ENCODE measurements at places on chromosomes 5 and 9.

GRCh38 chr5:69024241-69024651, 69.6 kb upstream of the SLC30A5 start:
- no peak for DNase-seq

DNA sequence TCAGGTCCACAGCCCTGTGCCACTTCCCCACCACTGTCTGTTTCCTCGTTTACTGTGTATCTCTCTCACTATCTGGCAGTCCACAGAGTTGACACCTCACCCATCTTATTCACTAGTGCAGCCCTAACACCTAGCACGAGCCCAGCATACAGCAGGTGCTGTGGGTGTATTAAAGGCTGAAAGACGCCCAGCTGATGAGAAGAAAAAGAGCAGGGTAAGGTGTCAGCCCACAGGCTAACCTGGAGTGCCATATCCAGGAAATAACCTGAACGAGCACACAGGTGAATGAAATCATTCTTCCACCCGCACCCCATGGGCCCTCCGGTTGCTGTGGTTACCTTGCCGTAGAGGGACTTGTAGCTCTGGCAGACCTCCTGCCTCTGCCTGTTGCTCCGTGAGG, 18.6 kb downstream of the ANXA6 start:
- no peak for DNase-seq

DNA sequence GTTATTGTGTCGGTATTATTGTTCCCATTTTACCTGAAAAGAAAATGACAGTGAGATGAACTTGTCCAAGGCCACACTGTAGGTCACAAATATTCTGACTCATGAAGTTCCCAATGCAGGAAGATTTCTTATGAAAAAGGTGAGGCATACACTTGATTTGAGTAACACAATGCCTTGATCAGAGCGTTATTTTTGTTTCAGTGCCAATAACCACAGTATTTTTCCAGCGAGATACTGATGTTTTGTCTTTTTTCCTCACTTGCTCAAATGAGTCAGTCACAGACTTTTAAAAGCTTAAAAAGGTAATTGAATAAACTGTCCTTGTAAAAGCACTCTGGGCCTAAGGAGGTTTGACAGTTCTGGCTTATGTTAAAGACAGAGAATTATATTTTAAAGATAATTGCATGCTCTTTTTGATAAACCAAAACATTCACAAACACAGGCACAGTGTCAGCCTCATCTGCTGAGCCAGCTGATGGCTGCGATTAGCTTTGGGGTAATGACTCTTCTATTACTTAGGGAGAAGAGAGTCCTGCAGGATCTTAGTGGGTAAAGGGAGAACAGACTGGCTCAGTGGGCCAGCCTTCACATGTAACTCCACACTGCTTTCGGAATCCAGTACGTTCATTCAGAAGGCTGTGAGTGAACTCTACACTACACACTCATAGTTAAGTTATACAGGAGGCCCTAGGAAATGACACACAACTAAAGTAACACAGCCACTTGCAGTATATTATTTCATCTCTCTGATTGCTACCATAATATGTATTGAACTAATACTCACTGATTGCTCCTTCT, 165.5 kb upstream of the CD180 start:
- no peak for DNase-seq

DNA sequence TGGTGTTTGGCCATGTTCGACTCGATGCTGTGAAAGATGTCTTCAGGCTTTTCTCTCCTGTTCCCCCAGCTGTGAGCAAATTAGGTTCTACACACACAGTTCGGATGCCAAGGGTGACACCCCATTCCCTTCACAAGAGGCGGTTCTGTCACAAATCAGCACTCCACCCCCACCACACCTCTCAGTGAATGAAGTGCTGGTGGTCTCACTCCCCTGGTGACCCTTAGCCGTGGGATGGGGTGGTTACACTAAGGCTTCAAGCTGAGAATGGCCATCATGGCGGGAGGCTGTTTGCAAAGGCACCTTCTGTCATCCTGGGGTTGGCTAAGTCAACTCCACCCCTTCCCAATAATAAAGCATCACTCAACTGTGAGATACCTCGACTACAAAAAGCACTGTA, 26.4 kb downstream of the AMBP start:
- no peak for DNase-seq

GRCh38 chr5:136067422-136067821, 38.6 kb downstream of the TGFBI start:
- DNase-seq: no peak

GRCh38 chr5:34826347-34826746, 12.6 kb upstream of the TTC23L start:
- no peak for DNase-seq

DNA sequence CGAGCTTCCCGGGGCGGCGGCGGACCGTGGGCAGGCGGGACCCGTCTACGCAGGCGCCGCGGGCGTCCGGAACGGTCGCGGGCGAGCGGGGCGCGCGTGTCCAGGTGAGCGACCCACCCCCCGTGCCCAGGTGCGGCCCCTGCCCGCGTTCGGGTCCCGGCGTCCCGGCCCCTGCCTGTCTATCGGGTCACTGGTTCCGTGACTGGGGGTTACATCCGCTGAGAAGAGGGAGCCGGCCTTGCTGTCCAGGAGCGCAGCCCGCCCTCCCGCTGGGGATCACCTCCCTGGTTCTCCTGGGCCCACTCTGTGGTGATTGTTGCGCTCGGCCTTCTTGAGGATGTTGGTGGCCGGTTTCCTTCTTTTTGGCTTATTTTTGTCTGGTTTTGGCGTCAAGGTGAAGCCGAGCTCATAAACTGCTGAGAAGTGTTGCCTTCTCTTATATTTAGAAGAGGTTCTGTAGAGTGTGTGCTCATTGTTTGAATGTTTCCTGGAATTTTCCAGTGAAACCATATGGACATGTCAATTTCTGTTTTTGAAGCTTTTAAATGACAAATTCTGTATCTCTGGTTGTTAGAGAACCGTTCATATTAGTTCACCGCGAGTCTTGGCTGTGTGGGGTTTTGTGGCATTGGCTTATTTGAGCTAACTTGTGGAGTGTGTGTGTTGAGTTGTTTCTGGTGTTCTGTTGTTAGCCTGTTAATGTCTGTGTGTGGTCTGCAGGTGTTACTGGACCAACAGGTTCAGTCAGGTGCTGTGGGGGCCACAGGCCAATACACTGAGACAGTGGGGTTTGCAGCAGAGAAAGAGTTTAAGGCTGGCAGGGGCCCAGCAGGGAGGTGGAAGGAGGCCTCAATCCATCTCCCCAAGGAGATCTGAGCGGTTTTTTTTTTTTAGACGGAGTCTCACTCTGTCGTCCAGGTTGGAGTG, 621 bp downstream of the CEP72 start:
- peak; percentile 19 for DNase-seq

GRCh38 chr9:117400171-117400570, 14.7 kb downstream of the ASTN2 start:
- DNase-seq: no peak

DNA sequence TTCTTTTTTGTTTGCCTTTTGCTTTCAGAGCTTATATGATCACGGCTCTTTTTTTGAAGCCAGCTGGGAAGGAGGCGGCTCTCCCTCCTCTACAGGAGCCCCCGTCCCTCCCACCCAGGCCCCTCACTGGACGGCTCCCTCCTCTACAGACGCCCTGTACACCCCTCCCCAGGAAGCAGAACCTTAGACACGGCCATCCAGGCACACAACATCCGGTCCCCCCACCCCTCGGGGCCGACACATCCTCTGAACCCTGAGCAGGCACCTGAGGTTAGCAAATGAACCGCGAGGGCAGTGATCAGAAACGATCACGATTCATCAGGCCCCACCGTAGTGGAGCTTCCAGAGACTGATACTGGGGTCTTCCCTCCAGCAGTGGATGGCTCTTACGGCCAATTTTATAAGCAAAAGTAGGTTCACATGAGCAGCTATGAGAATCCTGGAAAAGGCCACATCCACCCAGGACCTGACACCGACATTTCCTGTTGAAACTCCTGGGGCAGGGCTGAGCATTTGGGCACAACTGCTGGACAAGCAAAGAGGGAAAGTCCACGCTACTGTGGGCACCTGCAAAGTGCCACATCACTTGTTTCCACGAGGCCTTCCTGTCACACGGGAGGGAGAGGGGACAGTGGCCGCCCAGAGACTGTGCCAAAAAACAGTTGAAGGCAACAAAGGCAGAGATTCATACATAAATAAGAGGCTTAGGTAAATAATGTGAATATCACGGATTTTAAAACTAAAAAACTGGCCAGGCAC, 78.9 kb downstream of the SEMA4D start:
- peak; percentile 68 for DNase-seq

GRCh38 chr9:81490605-81491331, 198.6 kb downstream of the TLE1 start:
- no peak for DNase-seq

GRCh38 chr5:5437227-5438172, 15.0 kb downstream of the ICE1 start:
- DNase-seq: no peak

GRCh38 chr5:66413931-66414330, 182.3 kb upstream of the MAST4 start:
- DNase-seq: no peak

GRCh38 chr5:102139029-102139428, 157.1 kb downstream of the SLCO4C1 start:
- no peak for DNase-seq

DNA sequence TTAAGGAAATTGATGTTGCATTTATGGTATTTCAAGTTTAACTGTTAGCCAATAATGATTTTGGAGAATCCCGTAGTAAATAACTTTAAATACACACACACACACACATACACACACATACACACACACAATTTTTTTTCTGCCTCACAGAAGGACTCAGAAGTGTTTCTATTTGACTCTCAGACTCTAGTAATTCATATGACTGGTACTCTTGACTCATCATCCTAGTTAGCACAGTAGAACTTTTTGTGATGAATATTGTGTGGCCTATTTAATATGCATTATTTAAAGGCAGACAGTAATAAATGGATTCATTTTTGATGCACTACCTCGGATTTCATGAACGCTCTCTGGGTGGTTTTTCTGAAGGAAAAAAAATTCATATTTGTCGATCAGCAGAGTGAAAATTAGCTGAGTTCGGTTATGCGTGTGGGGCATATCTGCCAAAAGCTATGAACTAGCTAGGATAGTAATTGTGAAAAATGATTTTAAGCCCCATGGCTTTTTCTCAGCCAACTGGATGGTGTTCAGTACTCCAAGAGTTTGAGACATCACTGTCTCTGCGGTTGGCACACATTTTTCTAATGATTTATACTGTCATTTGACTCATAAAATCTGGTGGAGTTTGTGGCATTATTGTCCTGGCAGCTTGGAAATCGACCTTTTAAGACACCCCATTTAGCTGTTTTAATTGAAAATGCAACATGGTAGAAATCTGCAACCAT, 102.2 kb downstream of the PCSK5 start:
- no peak for DNase-seq

- DNase-seq: no peak
Measured at GRCh38 chr9:97629156-97629555, 4.0 kb downstream of the TSTD2 start.

- DNase-seq: no peak
Measured at GRCh38 chr9:130017076-130017475, 25.9 kb downstream of the FNBP1 start.

- DNase-seq: no peak
Measured at GRCh38 chr9:5499889-5500398, 10.4 kb upstream of the PDCD1LG2 start.
